ENCODE measurements at places on chromosomes 6 and 20.
A peak's percentile ranks its signal among the peaks of the same experiment; 100 is the strongest.

- no peak for DNase-seq
Observed at GRCh38 chr6:11427723-11428245, 109.8 kb upstream of the TMEM170B start.

DNA sequence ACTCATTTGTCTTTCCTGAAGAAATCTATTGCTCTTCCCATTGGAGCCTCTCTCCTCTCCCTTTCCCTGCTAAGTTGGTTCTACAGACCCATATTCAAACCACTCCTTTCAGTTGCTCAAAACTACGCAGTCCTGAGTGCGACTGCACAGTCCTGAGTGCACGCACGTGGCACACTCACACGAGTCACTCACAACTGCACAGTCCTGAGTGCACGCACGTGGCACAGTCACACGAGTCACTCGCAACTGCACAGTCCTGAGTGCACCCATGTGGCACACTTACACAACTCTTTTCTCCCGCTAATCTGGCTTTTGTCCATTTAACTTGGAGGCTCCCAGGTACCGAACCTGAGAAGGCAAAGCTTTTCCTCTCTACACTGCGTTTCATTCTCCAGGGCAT, 159.7 kb downstream of the RNASET2 start:
- DNase-seq, result no peak

- no peak for DNase-seq
Observed at GRCh38 chr6:167505782-167506181, 180.9 kb downstream of the TTLL2 start.

DNA sequence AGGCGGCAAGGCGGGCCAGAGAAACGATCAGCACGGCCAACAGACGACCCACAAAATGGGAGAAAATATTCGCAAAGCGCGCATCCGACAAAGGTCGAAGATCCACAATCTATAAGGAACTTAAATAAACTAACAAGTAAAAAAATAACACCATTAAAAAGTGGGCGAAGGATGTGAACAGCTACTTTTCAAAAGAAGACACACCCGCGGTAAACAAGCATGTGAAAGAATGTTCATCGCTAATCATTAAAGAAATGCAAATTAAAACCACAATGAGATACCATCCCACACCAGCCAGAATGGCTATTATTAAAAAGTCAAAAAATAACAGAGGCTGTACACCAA, 117.8 kb upstream of the SIRPA start:
- DNase-seq, result no peak

DNA sequence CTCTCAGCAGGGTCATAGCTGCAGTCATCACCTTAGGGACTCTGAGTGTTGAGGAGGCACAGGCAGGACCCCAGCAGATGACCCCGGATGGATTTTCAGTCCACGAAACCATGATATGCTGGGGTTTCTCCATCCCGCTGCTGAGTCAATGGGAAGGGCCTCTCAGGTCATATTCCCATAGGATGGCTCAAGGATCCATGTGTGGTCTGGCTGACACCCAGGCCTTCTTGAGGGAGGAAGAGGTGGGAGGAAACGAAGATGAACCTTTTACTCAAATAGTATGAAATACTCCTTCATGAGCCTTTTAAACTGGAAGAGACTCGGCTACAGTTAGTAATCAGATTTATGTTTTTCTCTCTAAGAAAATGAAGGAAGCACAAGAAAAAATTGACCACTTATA, 10.3 kb upstream of the RALY start:
- DNase-seq, result no peak

DNA sequence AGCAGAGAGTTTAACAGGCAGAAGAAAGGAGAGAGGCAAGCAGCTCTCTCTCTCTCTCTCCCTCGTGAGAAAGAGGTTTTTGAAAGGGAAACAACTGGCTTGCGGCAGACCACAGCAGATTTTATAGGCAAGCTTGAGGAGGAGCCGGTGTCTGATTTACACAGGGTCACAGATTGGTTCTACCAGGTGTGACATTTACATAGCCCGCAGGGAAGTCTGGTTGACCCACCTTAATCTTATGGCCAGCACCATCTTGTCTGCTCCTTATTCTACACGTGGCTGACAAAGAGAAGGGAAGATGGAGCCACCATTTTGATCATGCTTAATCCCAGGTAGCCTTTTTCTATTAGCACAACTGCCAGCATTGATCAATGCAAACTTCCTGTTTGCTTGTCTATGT, 65.4 kb downstream of the OR2J2 start:
- no peak for DNase-seq

- DNase-seq, result no peak
Observed at GRCh38 chr6:107794771-107795170, 29.3 kb downstream of the SCML4 start.

DNA sequence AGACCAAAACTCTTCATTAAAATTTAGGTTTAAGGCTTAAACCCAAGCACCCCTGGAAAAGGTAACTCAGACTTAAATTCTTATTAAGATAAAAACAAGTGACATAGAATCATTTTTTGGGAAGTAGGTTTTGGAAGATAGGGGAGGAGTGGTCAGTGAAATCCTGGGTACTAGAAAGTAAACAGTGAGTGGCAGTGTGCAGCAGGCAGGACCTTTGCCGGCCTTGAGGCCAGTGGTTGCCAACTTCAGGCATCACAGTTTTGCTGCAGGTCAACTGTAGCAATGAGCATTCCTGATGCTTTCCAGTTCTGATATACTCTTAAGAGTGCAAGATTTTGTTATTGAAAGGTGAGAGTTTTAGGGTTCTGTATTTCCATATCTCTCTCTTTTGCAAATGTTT, 69.3 kb upstream of the SUPT3H start:
- DNase-seq, result no peak

DNA sequence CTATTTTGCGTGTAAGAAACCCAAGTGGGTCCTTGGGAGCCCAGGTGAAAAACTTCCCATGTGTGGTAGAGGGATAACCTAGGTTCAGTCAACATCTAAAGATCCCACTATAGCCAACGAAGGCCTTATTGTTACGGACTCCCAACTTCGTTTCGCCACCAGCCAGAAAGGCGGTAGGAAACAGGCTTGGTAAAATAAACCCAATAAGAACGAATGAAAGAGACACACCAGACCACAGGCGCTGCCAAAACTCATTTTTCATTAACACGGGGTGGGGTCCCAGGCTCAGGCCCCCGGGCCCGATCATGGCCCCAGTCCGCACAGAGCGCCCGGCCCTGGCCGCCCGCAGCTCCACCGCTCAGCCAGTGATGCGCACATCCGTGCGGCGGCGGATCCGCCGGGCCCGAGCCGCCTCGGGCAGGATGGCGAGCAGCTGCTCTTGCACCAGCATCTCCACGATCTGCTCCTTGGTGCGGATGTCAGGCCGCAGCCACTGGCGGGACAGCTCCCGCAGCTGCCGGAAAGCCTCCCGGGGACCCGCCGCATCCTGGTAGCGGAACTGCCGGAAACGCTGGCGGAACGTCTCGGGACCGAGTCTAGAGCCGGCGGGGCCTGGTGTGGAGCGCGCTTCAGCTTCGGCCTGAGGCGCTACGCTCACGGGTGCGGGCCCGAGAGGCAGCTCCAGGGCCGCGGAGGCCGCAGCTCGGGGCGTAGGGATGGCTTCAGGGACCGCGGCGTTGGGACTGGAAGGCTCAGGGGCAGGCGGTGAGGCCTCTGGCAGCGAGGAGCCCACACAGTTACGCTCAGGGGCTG, 709 bp downstream of the SCAND1 start:
- peak; percentile 7 for DNase-seq

- no peak for DNase-seq
Observed at GRCh38 chr6:16995511-16996250, 106.2 kb upstream of the STMND1 start.

GRCh38 chr6:109008537-109009235, 86.0 kb downstream of the SESN1 start:
- DNase-seq, result peak; percentile 34

DNA sequence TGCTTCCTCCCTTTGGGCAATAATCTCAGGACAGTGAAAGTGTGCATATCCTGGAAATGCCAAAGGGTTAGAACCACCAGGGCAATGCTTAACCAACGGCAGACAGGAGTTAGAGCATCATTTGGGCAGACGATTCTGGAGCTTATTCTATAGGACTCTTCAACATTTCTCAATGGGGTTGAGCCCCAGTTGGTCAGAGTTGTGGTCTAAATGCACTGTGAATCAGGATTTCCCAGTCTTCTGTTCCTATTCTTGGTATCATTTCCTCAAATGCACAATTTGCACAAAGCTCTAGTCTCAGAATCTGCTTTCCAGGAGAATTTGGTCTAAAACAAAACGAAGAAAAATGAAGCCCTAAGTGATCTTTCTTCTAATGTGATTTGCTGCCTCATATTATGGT, 389.6 kb upstream of the JAG1 start:
- DNase-seq, result no peak

DNA sequence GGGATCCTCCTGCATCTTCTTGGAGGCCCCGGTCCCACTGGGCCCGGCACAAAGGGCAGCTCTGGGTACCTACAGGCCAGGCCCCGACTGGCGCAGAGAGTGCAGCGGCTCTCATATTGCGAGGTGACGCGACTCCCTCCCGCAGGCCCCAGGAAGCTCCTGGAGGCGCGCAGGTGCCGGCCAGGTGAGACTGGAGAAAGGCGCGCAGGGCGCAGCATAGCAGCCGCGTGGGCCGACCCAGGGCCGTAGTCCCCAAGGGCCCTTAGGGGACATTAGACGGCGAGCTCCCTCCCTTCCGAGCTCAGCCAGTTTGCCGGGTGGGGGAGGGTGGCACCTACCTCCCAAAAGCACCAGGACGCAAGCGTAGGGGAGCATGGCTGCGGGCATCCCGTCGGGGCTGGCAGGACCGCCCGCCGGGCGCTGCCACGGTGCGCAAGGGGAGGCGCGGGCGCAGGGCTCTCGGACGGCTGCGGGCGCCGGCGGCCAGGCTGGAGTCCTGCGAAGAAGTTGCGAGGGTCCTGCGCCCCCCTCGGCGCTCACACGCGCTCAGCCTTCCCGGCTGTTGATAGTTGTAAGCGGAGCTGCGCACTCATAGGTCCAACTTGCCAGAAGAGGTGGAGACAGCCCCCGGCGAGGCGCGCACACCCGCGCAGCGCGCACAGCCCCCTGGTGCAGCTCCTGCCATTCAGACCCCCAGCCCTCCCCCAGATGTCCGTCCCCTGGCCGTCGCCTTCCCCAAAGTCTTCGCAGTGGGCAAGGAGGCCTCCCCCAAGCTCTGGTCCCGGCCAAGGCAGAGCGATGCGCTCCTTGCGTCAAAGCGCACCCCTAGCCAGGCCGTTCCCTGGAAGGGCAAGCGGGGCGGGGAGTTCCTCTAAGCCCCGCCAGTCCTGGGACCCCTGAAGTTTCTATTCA, 622 bp downstream of the APCDD1L start:
- DNase-seq, result no peak

- DNase-seq, result no peak
Observed at GRCh38 chr6:161292145-161292544, 18.3 kb upstream of the AGPAT4 start.

GRCh38 chr20:33963751-33964150, 30.0 kb upstream of the RALY start:
- DNase-seq, result no peak

GRCh38 chr6:41153992-41154625, at the start of gene TREML1:
TREML1 (minus strand) TSS chr6:41154347; CDS start chr6:41154288, 59 bp downstream.
- DNase-seq, result no peak

GRCh38 chr20:46649965-46650542, 1.2 kb downstream of the SLC13A3 start:
- DNase-seq, result no peak

- no peak for DNase-seq
Observed at GRCh38 chr20:51631011-51631950, 88.8 kb upstream of the NFATC2 start.

GRCh38 chr6:25012657-25013056, 76.9 kb upstream of the RIPOR2 start:
- DNase-seq, result no peak

DNA sequence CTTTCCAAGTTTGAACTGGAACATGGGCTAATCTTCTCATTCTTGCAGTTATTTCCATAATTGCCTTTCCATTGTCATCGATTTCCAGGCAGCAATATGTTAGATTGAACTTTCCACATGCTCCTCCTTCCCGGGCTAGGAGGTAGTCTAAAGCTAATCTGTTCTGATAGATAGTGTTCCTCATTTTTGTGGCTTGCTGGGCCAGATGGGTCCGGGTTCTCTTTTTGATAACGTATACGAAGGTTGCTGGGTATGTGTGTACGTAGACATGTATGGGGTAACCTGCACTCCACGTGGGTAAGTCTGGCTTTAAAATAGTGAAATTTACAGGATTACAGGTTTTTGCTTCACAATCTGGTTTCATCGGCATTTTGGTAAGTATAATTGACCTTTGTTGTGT, 14.0 kb upstream of the GMPR start:
- no peak for DNase-seq

DNA sequence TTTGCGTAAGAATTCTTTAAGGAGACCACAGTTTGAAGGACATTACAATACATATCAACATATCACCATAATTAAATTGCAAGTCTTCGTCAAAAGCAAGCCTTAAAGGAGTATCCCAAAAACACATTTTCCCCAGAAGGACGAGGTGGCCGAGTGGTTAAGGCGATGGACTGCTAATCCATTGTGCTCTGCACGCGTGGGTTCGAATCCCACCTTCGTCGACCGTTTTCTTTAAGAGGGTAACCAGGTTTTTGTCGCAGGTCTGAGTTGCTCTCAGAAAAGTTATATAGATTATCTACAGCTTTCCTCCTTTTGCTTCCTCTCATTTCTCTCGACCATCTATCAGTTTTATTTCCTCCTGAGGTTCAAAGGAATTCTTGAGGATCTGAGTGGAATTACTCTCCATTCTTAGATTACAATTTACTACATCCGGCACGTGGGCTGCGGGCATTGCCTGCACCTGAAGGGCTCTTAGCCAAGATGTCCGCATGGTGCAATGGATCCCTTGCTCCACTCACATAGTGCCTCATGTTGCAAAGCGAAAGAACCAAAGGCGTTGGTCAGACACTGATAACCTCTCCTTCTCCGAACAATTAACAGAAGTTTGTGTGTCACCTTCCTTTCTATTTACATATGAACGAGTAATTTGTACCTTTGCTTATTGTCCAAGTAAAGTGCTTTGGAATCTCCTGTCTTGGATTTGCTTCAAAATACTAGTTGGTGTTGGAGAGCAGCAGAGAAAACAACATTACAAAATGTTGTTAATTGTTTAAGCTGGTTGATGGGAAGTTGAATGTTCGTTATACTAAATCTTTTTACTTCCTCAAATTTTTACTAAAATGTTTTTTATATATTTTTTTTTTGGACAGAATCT, 14.0 kb downstream of the POM121L2 start:
- DNase-seq, result no peak

GRCh38 chr20:48262466-48262865, 477.2 kb upstream of the SULF2 start:
- DNase-seq, result no peak

DNA sequence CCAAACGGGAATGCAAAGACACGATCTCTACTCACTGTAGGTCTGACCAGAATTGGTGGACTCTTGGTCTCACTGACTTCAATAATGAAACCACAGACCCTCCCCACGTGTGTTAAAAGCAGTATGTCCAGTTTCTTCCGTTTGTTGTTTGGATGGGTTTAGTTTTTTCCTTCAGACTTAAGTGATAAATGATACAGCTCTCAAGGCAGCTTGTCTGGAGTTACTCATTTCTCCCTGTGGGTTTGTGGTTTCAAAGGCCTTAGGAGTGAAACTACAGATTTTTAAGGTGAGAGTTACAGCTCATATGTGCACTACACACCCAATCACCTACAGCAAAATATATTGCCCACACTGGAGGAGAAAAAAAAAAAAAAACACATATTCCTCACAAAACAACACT, 86.7 kb upstream of the STMND1 start:
- no peak for DNase-seq
